Activated CD4-positive, alpha-beta T cell treated with anti-CD3 and anti-CD28 coated beads for 24 hours (primary cell): ENCODE measurements at places on chromosomes 11 and 22.
A peak's percentile ranks its signal among the peaks of the same experiment; 100 is the strongest.

GRCh38 chr11:122882857-122883645 lies 492 bp downstream of the JHY start:
- peak; percentile 7 for DNase-seq

GRCh38 chr22:30277547-30278344 lies 11.1 kb upstream of the OSM start:
- DNase-seq: no peak

- DNase-seq: no peak
These were observed 151.7 kb downstream of the SWAP70 start for GRCh38 chr11:9815486-9816136.

- DNase-seq: no peak
These were observed 62.7 kb downstream of the CSTPP1 start for GRCh38 chr11:46999217-46999616.

DNA sequence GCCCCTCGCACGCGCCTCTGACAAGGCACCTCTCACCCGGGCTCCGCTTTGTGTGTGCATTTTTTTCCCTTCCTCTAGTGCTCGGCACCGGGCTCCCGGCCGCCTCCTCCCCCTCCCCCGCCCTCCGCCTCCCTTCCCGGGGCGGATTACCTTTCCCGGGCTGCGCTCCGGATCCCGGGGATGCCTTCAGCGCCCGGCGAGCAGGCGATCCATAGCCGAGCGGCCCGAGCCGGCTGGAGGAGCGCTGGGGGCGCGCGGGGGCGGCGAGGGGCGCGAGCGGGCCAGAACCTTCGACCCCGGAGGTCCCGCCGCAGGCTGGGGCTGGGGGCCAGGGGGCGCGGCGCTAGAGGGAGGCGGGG lies 282 bp downstream of the MPPED2 start:
- DNase-seq: no peak

GRCh38 chr11:66717925-66718319 lies 11.1 kb downstream of the SPTBN2 start:
- no peak for DNase-seq

- no peak for DNase-seq
These were observed 205.7 kb upstream of the NAV2 start for GRCh38 chr11:19506816-19507486.
